ENCODE measurements at places on chromosomes 16 and 17.
A peak's percentile ranks its signal among the peaks of the same experiment; 100 is the strongest.

- peak; percentile 7 for DNase-seq
Observed at GRCh38 chr16:47734081-47734857, 273.1 kb downstream of the PHKB start.

DNA sequence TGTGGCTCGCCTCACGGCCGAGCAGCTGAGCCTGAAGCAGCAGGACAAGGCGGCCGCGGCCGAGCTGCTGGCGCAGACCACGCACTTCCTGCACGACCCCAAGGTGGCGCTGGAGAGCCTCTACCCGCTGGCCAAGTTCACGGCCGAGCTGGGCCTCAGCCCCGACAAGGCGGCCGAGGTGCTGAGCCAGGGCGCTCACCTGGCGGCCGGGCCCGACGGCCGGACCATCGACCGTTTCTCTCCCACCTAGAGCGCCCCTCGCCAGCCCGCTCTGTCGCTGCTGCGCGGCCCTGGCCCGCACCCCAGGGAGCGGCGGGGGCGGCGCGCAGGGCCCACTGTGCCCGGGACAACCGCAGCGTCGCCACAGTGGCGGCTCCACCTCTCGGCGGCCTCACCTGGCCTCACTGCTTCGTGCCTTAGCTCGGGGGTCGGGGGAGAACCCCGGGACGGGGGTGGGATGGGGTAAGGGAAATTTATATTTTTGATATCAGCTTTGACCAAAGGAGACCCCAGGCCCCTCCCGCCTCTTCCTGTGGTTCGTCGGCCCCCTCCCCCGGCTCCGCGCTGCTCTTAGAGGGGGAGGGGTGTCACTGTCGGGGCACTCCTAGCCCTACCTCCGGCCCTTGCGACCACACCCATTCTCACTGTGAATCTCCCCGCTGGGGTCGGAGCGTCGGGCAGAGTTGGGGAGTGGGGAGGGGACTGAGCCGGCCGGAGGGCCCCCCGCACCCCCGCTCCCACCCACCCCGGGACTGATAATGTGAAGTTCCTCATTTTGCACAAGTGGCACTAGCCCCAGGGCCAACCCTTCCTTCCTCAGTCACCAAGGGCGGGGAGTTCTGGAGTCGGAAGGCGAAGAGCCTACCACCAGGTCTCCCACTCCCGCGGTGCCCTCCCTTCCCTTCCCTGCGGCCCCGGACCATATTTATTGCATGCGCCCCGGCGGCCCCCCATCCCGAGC lies 4.0 kb downstream of the HIC1 start:
- no peak for DNase-seq

GRCh38 chr17:22441776-22442175 lies 749.5 kb downstream of the KCNJ18 start:
- no peak for DNase-seq

GRCh38 chr16:86781046-86781445 lies 202.7 kb downstream of the FOXL1 start:
- no peak for DNase-seq

- DNase-seq, result no peak
Observed at GRCh38 chr17:79714176-79715097, 16.3 kb upstream of the ENPP7 start.

DNA sequence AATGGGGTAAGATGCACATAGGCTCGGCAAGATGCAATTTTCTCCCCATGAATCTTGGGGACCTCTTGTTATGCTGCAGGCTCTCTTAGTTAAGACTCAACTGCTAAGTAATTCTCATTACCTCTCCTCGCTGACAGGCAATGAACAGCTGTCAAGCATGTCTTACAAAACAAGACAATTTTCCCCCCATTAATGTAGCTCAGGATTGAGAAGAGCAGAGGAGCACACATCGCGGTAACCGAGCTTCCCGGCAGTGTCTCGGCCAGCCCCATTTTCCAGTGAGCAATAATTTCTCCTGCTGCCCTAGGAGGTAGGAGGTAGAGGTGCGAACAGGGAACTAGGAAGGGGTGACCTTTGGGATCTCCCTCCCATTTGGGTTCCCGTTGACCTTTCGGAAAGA lies 272.1 kb downstream of the HAPSTR1 start:
- no peak for DNase-seq

GRCh38 chr16:16133943-16134604 lies 89.2 kb downstream of the ABCC6 start:
- no peak for DNase-seq

- no peak for DNase-seq
Observed at GRCh38 chr17:29687596-29687995, 64.9 kb upstream of the CORO6 start.

DNA sequence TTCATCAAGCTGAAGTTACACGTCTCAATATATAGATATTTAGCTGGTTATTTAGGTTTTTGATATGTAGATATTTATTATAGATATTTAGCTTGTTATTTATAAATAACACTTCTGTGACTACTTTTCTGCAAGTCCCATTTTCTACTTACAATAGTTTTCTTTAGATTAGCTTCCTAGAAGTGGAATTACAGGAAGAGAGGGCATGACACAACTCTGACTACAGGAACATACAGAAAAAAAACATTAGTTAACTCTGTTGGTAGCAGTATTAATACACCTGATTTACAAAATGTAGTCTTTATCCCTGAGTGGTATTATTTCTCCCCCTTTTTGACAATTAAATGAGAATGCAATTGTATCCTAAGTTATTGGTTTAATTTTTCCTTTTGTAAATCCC lies 21.2 kb upstream of the CCL1 start:
- no peak for DNase-seq

DNA sequence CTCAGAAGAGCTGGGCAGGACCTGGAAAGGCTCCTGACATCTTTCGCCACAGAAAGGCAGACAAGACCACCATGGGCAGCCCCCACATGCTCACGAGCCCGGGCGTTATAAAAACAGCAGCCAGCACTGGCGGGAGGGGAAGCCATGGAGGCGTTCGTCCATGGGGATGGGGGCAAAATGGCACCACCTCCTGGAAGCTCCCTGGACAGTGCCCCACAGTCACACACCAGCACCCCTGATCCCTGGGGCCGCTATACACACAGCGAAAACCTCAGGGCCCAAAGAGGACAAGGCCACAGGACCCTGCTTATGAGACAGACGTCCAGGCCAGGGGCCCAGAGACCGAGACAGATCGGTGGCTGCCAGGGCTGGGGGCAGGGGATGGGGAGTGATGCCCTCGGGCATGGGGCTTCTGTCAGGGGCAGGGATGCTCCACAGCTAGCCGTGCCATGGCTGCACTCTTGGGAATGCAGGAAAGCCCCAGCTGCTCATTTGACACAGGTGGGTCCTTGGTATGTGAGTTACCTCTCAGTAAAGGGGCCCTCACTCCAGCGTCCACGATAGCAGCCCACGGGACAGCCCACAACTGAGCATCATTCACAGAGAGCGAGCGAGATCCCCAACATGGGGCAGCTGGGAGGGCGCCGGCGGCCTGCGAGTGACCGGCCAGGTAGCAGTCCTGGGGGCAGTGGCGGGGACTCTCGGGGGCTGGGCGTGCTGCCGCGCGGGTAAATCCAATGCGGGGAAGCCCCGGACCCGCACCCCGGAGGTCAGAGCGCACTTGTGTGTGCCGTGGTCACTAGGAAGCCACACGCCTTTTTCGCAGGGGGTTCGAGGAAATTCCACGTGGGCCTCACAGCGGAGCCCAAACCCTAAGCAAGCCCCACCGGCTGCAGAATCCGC lies 6.4 kb upstream of the PVALEF start:
- no peak for DNase-seq

DNA sequence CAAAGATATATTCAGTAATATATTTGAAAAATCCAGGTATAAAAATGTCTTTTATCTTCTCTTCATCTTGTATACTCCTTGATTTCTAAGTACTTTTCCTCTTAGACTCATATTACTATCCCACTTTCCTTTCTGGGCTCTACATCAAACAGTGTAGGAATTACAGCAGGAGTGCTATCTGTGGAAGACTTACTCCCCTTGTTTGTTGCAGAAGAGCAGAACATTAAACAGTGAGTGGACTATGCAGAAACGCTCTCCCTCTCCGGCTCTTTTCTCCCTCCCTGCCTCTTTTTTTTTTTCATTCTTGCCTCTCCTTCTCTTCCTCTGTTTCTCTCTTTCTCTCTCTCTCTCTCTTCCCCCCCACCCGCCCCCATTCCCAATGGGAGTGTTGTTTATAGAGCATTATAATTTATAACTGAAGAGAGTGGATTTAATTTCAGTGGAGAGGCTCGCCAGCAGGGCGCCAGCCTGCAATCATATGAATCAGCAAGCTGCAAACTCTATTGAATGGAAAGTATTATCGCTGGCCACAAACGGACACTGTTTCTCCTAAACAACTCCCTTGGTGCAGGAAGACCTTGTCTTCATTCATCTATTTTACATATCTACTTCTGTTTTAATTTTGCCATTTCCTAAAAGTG lies 242.3 kb upstream of the TBX2 start:
- DNase-seq, result no peak

- no peak for DNase-seq
Observed at GRCh38 chr17:17793378-17794214, 43.2 kb downstream of the SREBF1 start.

DNA sequence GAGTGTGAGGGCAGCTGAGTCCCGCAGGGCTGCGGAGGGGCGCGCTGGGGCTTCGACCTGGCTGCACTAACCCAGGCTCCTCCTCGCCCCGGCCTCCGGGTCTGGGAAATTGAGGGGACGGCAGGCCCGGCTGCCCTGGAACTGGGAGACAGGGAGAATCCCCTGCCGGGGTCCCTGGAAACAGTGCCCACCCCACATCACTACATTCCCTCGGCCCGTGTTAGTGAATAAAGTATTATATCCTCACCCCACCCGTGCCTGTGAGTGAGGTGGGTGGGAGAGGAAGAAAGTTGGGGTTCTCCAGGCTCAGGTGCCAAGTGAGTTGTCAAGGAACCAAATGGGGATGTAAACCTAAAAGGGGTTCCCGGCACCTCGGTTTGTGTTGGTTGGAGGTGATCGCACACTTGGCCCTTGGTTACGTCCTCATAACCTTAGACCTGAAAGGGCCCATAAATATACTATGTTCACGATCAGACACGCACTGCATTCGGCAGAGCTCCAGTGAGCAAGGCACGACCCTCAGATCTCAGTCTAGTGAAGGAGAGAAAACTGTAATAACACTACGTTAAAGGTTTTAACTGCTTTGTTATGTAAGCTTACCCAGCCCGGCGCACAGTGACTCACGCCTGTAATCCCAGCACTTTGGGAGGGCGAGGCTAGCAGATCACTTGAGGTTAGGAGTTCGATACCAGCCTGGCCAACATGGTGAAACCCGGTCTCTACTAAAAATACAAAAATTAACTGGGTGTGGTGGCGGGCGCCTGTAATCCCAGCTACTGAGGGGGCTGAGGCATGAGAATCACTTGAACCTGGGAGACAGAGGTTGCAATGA lies 11.2 kb downstream of the ZNF771 start:
- no peak for DNase-seq

- peak; percentile 80 for DNase-seq
Observed at GRCh38 chr16:83666449-83666848, 141.3 kb upstream of the HSBP1 start.

GRCh38 chr16:70711211-70712031 lies 25.6 kb upstream of the MTSS2 start:
- DNase-seq, result no peak

GRCh38 chr17:5705081-5705875 lies 121.0 kb upstream of the NLRP1 start:
- DNase-seq, result no peak

DNA sequence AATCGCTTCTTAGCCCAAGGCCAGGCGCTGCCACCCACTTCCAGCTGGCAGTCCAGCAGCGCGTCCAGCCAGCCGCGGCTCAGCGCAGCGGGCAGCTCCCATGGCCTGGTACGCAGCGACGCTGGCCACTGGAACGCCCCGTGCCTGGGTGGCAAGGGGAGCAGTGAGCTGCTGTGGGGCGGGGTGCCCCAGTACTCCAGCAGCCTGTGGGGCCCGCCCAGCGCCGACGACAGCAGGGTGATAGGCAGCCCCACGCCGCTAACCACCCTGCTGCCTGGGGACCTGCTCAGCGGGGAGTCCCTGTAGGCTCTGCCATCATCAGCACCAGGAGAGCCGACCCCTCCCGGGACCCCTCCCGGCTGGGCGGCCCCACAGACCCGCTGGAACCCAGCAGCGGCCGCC lies 24.0 kb downstream of the TMC6 start:
- no peak for DNase-seq

DNA sequence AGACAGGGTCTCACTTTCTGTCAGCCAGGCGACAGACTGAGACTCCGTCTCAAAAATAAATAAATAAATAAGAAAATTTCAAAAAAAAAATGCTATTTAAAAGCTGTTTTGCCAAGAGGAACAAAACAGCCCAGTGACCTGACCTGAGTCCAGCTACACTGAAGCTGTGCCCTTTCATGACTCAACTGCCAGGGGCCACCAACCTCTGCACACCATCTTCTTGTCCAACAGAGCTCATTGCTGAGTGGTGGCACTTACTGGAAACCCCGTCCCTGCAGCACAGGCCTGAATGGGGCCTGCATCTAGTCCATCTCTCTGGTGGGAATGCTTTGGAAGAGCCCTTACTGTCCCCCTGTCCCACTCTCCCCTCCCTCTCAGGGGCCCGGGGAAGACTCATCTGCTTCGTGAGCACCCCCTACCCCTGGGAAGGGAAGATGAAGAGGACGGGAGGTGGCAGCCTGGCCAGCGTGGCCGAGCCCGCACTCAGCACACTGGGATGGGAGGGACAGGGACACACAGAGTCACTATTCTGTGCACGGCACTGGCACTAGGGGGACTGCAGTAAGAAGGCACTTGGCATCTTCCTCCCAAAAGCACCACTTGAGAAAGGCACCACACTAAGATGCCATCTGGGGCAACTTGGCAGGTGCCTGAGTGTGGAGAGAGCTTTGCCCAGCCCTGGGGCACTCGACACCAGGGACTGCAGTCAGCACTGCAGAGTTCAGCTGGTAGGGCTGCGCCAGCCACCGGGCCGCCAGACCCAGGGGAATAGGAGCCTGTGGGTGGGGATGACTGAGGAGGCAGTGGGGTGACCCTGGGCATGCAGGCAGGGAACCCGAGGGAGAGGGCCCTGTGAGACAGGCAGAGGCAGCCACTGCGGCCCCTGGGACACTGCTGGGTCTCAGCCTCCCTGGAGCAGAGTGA lies 13.5 kb downstream of the FBXO31 start:
- no peak for DNase-seq

GRCh38 chr16:85935391-85935973 lies 36.5 kb downstream of the IRF8 start:
- DNase-seq, result no peak

- no peak for DNase-seq
Observed at GRCh38 chr17:79931817-79932309, 92.6 kb upstream of the CBX4 start.

DNA sequence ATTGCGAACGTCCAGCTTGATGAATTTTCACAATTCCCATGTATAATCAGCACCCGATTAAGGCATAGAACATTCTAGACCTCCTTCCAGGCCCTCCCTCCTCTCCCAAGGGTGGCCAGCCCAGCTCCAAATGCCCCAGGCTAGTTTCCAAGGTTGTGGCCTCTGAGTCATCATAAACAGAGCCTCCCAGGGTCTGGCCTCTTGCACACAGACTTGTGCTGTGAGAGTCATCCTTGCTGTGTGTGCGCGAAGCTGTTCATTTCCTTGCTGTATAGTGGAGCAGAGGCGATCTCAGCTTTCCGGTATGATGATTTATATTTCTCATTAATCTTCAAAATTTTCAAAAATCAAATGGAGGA lies 20.5 kb upstream of the JPH3 start:
- no peak for DNase-seq

GRCh38 chr17:171871-172270 lies 9.6 kb downstream of the DOC2B start:
- DNase-seq, result no peak
